NCI-H1417 treated with DMSO at 0.1 percent for 48 hours (cell line): ENCODE measurements at places on chromosomes 7 and 10.

DNA sequence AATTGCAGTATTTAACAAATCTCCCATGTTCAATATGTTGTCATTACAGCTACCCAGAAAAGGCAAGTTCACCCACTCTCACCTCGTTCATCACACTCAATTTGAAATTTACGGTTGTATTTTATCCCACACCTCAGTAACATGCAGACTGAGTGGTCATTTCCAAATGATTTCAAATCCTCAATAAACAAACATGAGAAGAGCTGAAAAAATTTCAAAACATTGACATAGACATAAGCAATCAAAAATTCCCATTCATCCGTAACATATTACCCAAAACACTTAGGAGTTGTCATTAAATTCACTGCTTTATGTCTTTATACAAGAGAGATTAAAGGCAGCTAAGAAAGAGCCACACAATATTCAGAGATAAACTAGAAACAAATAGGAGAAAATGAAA is 61.7 kb upstream of the NEBL start:
- no peak for DNase-seq

DNA sequence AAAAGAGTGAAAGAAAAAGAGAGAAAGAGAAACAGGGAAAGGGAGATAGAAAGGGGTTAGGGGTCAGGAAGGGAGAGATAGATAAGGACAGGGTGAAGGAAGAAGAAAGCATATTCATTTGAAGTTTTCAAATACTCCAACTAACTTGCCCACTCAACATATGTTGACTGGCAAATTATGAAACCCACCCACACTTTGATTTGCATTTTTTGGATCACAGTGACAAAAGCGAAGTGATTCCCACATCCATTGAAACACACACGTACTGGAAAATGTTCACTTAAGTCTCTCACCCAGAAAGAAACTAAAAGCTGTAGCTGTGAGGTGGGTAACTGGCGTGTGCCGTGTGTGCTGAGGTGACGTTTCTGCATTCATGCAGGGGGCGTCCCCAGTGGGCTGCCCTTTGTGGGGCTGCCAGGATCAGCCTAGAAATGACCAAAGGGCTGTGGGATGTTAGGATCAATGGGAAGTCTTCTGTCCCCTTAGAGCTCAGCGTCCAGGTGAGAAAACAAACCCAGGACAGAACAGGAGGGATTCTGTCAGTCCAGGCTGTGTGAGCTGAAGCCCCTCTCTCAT is 134.9 kb upstream of the ADARB2 start:
- DNase-seq, result no peak

- DNase-seq, result no peak
These were observed 22.4 kb downstream of the STMP1 start for GRCh38 chr7:135684699-135685098.

DNA sequence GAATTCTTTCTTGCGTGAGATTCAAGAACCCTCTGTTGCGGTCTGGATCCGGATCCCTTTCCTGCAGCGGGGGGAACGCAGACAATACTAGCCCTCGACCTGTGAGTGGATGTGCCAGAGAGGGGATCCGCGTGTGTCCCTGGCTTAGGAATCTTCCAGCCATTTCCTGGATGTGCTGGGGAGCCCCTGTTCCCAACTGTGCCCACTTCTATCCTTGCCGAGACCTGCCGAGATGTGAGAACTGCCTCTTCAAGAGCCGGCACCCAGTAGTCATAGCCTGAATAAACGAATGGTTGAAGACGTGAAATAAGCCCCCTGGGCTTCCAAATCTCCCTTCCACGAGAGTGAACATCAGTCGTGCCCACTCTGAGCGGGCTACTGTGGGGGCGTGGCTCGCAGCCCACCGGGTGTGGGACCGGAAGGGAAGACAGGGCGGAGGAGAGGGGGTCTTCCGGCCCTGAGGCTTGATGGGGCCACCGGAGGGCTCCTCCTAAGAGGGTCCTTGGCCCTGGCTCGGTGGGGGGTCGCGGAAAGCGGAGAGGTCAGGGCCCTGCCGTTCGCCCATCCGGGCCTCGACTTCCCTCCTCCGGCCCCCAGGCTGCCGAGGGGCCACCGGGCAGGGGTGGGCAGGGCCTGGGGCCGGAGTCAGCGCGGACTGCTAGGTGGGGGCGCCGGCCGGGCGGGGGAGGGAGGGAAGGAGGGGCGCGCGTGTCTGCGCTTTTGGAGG is 1.3 kb upstream of the CCDC136 start:
- DNase-seq, result no peak

DNA sequence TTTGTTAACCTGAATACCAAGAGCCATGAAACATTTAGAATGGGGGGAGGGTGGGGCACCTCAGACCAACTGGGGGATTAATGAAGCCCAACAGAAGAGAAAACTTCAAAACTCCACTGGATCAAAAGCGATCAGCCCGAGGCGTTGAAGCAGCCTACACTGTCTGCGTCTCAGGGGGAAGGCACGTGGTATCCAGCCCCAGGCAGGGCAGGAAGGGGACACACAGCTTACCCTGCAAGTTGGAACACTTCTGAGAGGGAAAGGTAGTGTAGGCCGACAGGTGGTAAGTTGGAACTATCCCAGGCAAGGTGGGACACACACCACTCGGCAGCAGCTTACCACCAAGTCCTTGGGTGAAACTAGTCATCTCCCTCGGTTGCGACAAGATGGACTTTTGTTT is 102.9 kb downstream of the TAX1BP1 start:
- no peak for DNase-seq

DNA sequence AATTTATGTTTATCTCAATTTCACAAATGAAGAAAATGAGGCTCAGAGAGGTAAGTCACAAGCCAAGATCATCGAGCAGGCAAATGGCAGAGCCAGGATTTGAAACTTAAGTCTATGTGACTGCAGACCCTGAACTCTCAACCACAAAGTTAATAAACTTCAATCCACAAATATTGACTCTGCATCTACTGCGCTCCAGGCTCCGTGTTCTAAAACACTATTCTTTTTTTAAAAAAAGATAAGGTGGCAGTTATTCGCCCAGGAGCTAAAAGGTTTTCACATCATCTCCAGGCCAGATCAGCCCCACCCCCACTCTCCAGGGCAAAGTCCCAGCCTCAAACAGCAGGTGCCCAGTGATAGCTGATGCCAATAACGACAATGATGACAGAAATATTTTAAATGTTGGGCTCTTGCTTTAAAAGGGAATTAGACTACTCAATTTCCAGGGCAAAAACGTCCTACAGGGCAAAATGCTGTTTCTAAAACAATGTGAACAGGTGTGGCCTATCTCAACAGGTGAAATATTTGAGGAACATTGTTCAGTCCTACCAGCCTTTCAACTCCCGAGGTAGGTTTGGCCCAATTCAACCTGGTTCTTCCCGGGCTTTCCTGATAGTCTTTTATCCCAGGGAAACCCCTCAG is 85.2 kb downstream of the SORBS1 start:
- no peak for DNase-seq

DNA sequence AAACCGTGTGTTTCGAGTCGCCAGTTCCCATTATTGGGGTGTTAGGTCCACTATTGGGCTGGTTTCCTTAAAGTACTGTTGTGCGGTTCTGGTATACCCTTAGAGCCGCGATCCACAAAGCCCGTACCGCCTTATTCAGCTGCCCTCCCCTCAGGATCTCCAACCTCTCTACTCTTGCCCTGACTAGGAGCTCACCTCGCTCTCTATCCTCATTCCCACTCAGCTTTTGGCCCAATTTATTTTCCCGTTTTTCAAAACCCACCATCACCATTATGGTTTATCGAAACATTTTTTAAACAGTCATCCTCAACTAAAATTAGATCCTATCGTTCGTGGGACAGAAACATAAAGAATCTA is 461 bp upstream of the ETV1 start:
- DNase-seq, result no peak

GRCh38 chr10:29324220-29324841 is 35.5 kb downstream of the LYZL1 start:
- no peak for DNase-seq
